ENCODE measurements at places on chromosomes 3 and 15.
A peak's percentile ranks its signal among the peaks of the same experiment; 100 is the strongest.

DNA sequence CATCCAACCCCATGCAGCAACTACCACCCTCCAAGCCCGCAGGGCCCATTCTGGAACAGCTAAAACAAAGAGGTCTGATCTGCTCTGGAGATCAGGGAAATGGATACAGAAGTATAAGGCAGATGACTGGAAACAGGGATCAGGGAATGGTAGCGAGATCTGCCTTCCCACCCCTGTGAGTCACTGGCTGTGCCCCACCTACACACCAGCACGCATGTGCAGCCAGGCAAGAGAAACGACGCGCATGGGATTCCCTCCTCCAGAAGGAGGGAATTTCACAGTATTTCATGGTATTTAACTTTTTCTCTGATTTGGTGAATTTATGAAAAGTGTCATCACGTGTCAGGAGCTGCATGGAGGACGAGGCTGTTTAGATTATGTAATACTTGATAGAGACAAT, 116.7 kb downstream of the ARRDC4 start:
- no peak for DNase-seq

- no peak for DNase-seq
Measured at GRCh38 chr3:197463279-197463678, 92.5 kb downstream of the BDH1 start.

DNA sequence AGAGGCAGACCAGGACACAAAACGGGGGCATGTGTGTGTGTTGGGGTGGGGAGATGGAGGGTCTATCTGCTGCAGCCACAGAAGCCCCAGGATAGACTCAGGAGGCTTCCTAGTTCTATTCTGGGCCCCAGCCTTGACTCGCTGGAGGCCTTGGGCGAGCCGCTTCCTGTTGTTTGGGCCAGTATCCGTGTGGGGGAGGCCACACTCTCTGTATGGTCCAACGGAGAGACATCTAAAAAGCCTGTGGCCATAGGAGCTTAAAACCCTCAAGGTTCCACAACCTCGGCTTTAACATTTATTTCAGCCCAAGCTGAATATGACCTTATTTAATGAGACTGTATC, 32.8 kb downstream of the POC1A start:
- no peak for DNase-seq

DNA sequence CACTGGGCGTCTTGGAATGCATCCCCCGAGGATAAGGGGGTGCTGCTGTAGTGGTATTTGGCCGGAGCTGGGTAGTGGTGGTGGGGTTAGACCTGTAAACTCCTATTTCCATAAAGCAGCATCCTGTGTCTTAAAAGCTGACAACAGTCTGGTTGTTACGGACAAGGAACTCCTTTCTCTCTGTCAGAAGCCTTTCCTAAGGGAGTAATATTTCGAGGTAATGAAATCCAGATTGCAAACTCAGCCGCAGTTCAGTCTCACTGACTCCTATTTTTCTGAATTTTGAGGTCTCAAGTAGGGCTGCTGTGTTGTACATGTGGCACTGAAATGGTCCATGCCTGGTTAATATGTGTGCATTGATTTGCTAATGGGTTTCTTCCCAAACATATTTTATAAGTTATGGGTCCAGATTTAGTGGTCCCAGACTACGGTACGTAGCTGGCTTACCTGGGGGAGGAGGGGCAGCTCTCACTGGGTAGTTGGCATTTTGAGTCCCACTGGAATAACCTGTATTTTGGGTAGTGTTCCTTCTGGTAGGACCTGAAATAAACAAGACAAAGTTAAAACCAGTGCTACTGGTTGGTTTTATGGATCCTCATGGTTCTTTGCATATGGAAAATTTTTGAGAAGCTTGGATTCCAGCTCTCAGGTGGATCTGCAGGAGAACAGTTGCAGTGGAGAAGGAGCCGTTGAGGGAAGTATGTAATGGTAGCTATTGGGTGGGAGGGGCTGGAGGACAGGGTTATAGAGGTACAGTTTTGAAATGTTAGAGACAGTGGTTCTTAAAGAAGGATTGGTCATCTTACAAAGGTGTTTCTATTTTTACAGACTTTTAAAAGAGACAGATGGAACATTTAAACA, 48.6 kb upstream of the LDHAL6B start:
- DNase-seq, result no peak

DNA sequence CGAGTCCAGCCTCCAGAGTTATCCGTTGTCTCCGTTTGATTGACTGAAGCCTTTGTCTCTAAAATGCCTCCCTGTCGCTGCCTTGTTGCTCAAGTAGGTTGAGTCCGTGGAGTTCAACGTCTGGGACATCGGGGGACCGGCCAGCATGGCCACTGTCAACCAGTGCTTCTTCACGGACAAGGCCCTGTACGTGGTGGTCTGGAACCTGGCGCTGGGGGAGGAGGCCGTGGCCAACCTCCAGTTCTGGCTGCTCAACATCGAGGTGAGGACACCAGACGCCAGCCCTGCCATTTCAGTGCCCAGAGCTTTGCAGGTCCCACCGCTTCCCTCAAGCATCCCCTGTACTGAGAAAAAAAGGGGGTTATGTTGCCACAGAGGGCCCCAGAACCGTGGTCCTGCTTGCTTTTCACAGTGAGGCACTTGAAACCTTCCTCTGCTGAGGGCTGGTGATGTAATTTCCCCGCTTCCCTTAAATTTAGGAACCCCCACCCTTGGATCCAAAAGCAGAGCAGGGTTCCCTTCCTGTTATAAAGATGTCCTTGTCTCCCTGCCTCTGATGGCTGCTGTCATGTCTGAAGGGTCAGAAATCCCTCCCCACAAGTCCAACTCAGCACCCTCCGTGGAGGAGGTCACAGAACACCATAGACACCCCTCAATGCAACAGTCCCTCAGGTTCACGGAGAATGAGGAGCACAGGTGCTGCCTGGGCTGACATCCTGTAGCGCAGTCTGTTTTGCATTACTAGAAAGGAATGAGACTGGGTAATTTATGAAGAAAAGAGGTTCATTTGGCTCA, 105.7 kb downstream of the LRRK1 start:
- no peak for DNase-seq

DNA sequence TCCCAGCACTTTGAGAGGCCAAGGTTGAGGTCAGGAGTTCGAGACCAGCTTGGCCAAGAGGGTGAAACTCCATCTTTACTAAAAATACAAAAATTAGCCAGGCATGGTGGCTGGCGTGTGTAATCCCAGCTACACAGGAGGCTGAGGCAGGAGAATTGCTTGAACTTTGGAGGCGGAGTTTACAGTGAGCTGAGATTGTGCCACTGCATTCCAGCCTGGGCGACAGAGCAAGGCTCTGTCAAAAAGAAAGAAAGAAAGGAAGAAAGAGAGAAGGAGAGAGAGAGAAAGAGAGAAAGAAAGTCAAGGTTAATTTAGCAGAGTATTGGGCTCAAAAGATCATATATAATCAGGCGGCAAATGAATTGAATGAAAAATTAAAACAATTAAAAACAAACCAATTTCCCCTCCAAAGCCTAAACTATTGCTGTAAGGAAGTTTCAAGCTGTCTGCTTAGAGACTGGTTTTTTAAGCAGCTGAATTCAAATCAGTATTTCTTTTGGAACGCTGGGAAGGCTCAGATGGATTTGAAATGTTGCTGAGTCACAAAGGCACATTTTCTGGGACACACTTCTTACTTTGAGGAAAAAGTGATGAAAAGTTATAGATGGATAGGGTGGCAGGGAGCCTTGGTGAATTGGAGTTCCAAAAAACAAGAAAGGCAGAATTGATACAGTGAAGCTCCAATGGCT, 81.3 kb upstream of the BHLHE40 start:
- DNase-seq, result no peak

- DNase-seq, result peak; percentile 77
Measured at GRCh38 chr3:114333180-114333922, 39.5 kb downstream of the TIGIT start.

DNA sequence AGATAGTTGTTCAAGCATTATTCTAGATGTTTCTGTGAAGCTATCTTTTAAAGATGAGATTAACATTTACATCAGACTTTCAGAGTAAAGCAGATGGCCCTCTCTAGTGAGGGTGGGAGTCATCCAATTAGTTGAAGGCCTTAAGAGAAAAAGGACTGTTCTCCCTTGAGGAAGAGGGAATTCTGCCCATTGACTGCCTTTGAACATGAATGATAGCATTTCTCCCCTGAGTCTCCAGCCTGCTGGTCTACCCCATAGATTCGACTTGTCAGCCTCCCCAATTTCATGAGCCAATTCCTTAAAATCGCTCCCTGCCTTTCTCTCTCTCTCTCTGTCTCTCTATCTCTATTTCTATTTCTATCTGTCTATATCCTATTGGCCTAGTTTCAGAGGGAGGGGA, 115.5 kb downstream of the EBLN2 start:
- DNase-seq, result no peak

DNA sequence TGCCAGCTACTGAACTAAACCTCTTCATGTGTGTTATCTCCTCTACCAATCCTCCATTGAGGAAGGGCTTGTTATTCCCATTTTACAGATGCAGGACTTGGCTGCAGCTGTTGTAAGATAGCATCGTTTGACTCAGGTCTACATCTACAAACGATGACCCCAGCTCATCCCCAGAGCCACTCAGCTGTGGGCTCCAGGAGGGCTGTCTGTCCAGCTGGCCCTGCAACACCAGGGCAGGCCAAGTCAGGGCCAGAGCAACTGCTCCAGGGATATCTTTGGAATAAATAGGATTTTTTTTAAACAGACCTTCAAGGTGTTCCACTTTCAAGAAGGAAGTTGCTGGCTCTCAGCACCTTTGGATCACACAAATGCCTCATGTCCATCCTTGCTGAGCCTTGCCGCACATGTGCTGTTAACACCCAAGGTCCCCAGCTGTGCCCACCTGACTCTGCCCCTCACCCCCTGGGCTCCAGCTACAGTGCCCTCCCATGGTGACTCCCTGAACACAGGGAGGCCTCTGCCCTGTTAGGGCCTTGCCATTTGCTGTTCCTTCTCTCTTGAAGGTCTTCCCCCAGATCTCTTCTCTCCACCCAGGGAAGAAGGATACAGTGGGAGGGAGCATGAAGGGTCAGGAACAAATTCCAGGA, 31.0 kb downstream of the ALDH1L1 start:
- DNase-seq, result no peak

DNA sequence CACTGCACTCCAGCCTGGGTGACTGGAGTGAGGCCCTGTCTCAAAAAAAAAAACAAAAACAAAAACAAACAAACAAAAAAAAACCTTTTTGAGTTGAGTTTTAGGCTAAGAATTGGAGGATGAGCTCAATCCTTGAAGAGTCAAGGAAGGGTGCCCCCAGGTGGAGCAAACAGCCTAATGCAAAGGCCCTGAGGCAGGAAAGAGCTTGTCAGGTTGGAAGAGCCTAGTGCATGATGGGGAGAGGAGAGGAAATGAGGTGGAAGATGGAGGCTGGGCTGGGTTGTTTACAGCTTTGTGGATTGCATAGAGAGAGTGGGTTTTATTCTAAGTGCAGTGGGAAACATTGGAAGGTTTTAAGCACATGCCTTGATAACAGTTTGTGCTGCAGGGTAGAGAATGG, 2.1 kb upstream of the SNX22 start:
- DNase-seq, result peak; percentile 67

- DNase-seq, result no peak
Measured at GRCh38 chr3:122475316-122475715, 39.4 kb downstream of the KPNA1 start.
